Astrocyte of the hippocampus (primary cell): ENCODE measurements at places on chromosomes 5 and 9.

GRCh38 chr5:157994906-157995519 is 136.1 kb upstream of the CLINT1 start:
- peak; percentile 84 for DNase-seq

GRCh38 chr9:105890046-105890822 is 195.9 kb downstream of the TMEM38B start:
- peak; percentile 88 for DNase-seq

DNA sequence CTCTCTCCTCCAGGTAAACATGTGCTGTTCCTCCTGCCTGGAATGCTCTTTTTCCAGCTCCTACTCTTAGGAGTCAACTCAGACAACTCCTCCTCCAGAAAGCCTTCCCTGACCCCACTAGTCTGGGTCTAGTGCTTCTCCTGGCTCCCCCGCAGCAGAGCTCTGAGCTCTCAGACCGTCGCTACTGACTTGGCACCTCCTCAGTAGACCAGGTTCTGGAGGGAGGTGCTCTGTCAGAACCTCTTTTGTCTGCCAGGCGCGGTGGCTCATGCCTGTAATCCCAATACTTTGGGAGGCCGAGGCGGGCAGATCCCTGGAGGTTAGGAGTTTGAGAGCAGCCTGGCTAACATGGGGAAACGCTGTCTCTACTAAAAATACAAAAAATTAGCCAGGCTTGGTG is 3.4 kb downstream of the LRRC8A start:
- no peak for DNase-seq

DNA sequence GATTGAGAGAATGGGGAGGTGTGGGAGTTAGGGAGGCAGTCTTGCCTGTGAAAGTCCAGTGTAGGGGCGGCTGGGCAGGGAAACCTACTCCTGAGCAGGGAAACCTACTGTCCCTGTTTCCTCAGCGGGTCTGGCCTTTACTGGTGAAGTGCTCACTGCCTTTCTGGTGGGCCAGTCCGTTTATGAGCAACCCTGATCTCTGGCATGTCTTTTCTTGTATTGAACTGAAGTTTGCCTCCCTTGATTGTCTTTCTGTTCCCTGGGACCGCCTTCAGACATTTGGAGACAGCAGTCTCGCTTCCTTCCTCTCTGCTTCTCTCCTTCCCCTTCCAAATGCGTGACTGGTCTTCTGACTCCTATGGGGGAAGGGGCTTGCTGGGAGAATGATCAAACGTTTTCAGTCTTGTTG is 2.9 kb downstream of the SNX18 start:
- DNase-seq, result peak; percentile 72

GRCh38 chr5:11377896-11378295 is 526.4 kb downstream of the CTNND2 start:
- peak; percentile 71 for DNase-seq

DNA sequence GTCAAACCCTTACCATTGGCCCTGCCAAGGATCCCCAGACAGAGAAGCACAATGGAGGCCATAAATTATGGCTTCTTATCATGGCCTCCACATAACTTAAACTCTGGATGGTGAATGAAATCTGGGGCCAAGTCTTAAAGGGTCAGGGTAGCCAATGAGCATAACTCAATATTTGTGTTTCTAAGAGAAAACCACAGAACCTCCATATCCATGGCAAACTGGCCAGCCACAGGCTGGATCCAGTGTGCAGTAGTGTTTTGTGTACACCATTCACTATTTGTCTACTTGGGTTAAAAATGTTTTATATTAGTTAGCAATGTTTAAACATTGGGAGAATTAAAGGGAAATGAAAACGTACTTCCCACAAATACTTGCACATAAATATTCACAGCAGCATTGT is 60.8 kb downstream of the CDO1 start:
- DNase-seq, result no peak
